Neural crest cell (in vitro differentiated cells): ENCODE measurements at places on chromosomes 3 and 15.

- no peak for DNase-seq
Observed at GRCh38 chr15:52252781-52253180, 42.8 kb downstream of the MYO5C start.

DNA sequence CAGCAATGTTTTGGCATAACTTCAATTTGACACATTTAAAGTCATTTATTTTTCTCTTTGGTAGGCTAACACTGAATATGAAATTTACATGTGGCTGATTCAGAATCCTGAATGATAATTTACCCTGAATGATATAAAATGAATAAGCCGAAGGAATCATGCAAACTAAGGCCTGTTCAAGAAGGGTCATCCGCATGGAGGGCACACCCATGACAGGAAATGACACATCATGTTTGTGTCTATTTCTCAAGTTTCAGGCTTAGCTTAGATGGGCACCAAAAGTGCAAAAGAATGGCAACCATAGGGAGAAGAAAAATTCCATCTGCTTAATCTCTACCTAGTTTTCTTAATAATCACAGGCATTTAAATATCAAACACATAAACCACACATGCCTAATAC is 141.5 kb downstream of the DUT start:
- DNase-seq, result no peak

DNA sequence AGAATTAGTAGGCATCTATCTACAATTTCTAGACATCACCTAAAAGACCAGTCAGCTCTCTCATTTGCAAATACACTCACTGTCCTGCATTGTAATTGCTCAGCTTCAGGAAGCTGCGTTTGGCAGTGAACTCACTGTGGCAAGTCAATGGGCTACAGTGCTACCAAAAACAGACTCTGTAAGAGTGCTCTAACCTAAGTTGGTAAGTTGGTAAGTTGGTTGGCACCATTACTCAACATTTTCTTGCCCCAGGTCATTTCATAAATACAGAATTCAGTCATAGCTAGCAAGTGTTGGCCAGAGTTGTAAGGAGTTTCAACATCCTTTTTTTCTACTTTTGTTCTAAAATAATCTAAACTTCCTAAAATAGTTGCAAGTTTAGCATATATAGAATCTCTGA is 466.3 kb downstream of the NAALADL2 start:
- DNase-seq, result no peak

GRCh38 chr3:144593881-144594280 is 622.3 kb downstream of the DIPK2A start:
- DNase-seq, result no peak

DNA sequence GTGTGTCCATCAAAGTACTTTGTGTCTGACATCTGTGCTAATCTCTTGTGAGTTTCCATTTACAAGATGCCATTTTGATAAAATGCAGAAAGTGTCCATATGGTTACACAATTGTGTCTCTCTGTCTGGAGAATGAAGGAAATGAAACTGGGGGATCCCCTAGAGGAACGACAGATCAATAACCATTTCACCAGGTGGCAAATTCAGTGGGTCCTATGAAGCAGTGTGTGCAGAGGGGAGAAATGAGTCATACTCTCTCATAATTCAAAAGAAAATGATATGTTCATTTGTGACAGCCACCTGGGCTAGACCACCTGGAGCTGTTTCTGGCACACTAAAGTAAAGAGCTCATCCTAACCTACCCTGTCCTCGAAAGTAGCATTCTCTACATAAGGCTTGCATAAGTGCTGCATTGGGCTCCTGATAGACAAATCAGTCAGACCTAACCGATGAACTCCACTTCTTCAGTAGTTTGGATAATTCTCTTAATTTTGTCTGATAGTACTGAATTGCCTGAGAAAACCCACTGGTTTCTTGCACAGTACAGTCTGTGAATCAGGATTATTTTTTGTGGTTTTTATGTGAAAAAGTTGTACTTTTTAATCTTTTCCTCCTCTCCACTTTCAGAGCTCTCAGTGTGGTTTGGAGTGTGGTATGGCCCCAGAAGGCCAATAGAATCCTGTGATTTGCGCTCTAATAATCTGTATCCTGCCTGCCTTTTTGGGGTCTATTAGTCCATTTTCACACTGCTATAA is 10.3 kb upstream of the CD47 start:
- no peak for DNase-seq

DNA sequence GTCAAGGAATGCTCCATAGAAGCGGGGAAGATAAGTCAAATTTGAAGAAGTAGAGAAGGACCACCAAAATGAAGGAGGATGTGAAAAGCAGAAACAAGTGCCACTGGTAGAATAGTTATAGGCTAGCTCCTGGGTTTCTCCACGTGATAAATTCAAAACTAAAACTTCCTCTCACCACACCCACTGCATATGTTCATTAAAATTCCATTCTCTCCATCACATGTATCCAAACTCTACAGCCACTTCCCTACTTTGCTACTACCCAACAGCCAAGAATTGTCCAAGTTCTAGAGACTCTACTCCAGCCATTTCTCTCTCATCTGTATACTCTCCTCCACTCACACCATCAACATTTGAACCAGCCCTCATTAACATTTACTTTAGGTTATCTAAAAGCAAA is 60.5 kb downstream of the COL8A1 start:
- DNase-seq, result no peak

DNA sequence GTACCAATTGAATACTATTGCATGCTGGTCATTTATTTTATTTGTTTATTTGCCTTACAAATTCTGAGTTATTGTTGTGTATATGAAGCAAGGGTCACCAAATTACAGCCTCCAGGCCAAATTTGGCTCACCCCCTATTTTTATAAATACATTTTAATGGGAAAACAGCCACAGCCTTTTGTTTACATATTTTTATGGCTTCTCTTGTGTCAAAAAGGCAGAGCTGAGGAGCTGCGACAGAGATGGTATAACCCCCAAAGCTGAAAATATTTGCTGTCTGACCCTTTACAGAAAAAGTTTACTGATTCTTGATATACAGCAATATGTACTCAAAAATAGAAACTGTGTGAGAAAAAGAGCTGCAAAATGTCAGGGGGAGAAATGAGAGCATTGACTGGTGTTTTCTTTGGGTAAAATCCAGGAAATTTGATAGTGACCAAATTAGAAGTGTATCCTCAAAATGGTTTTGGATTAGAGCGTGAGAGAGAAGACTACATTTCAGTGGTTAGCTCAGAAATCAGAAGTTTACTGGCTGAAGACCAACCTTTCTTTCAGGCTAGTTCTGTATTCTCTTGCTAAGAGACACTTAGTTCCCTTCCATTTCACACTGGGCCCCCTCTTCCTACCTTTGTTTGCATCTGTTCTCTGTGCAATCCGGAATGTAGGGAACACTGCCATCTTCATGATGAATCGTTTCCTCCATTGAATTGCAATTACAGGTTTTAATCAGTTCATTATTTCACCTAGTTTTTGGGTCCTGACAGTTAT is 757.8 kb downstream of the AGBL1 start:
- DNase-seq, result no peak

- DNase-seq, result no peak
Observed at GRCh38 chr3:124336067-124336656, 344.2 kb upstream of the ROPN1 start.

GRCh38 chr3:39118079-39118478 is 10.6 kb downstream of the TTC21A start:
- no peak for DNase-seq

DNA sequence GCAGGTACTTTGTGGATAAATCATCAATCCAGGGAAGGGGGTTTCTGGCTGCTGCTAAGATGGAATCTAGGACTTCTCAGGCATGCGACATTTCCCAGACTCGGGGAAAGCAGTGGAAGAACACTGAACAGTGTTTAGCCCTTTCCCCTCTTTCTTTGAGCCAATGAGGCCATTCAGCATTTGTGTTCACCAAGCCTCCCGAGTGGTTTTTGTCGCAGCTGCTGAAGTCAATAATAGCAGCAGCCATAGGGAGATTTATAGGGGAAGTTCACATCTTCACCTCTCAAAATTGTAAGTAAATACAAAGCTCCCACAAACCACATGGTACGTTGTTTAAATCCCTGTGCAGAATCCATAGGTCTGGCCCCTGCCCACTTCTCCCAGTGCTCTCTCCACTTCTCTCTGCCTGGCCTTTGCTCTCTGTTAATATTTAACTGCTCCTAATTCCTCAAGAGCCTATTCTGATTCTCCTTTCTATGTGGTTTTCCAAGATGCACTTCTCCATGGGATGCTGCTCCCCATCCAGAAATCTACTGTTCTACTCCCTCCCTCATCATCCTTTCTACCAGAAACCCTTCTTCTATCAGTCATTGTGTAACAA is 230.7 kb downstream of the SHQ1 start:
- DNase-seq, result no peak

- DNase-seq, result no peak
Observed at GRCh38 chr3:107242579-107242978, 134.7 kb upstream of the CCDC54 start.

DNA sequence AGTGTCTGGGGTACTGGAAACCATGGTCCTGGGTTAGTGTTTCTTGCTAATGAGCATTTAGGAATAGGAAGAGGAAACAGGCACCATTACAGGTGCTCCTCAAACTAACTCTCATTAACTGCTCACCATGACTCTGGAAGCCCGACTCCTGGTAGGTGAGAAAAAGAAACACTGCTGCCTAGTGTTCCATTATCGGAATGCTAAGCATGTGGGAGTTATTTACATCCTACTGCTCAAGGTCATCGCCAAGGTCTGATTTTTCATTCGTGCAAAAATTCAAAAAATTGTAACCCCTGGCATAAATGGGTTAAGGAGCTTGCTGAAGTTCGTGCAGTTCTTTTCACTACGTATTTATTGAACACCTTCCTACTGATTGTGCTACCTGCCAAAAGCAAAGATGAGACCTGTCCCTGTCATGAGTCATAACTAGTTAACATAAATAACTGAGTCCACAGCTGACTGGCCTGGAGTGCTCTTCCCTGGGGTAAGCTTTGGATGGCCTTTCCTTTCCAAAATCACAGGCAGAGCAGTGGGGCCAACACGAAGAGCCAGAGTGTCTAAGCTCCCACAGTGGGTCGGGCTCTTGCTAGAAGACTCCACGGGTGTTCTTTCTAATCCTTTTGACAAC is 22.7 kb upstream of the PAQR5 start:
- DNase-seq, result no peak

- DNase-seq, result peak; percentile 48
Observed at GRCh38 chr3:184636741-184637316, 75.0 kb downstream of the MAGEF1 start.

DNA sequence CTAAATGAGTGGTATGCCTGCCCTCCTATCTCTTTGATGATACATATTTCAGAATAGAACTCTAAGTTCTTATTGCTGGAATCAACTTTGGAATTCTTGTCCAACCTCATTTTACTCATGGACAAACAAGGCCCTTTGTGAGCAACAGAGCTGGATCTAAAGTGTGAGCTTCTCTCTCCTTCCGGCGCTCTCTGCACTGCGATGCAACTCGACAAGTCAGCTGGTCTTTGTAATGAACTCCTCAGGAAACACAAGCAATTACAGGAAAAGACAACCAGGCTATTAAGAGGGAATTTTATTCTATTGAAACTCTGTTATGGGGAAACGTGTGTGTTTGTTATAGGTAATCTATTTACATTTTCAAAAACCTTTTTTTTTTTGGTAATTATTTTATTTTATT is 20.3 kb upstream of the NRROS start:
- DNase-seq, result no peak

DNA sequence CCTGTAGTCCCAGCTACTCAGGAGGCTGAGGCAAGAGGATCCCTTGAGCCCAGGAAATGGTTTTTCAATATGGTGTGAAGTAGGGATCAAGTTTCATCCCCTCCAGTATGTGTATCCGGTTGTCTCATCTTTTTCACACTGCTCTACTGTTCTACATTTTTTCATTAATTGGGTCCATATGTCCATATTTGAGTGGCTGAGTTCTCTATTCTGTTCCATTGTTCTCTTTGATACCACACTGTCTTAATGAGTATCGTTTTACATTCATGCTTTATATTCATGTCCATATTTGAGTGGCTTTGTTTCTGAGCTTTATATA is 81.6 kb upstream of the LRRFIP2 start:
- DNase-seq, result no peak

DNA sequence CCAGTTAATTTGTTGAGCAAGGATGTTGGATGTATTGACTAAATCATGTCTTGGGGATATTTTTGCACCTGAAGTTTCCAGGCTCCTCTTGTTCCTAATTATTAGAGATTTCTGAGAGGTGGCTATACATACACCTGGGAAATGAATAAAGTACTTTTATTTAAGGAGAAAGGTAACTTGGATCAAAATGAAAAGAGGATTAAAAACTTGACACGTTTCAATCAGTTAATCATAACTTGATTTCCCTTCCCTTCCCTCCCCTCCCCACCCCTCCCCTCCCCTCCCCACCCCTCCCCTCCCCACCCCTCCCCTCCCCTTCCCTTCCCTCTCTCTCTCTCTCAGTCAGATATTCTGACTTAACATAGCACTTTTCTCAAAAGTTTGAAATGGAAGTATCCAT is 126.3 kb downstream of the KCNH8 start:
- DNase-seq, result no peak

DNA sequence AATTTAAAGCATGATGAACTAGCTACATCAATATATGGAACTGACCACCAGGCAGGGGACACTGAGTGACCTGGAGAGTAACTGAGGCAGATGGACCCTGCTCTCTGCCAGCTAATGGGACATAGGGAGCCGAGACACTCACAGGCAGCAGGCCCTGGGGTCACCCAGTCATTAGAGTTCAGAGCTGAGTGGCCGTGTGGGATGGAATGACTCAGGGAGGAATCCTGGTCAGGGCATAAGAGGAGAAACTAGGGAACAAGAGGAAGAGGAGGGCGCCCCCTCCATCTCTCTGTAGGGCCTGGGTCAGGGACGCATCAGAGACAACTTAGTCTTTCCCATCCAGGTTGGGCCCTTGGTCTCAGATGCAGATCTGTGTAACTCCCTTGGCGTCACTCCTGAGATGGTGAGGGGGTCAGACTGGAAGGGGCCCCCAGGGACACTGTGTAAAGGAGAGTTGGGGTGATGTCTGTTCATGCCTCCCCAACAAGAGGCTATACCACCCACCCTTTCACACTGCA is 39.8 kb downstream of the CCDC12 start:
- no peak for DNase-seq

DNA sequence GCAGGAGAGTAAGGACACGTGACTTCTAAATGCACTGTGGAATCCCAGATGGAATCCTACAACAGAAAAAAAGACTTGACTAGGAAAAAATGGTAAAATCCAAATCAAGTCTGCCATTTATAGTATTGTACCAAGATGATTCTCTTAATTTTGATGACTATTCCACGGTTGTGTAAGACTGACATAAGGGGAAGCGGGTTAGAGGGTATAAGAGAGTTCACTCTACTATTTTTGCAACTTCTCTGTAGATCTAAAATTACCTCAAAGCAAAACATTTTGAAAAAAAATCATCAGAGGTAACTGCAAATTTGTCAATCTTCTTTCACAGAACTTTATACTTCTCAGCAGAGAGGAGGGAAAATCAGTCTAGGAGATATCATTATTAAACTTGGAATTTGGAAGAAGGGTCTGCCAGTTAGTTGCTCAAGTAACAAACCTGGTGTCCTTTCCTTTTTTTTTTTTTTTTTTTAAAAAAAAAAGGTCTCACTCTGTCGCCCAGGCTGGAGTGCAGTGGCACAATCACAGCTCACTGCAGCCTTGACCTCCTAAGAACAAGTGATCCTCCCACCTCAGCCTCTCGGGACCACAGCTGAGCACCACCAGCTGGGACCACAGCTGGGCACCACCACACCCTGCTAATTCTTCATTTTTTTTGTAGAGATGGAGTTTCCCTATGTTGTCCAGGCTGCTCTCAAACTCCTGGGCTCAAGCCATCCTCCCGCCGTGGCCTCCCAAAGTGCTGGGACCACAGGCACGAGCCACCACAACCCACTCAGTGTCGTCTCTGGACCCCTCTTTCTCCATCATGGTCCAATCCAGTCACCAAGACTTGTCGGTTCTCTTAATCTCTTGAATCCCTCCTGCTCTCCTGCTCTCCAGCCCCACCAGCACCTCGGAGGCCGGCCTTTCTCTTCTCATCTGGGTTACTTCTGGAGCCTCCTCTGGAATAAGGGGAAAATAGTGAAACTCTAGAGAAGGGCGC is 14.9 kb upstream of the HES1 start:
- DNase-seq, result no peak
